ENCODE measurements at places on chromosomes 6 and 20.

GRCh38 chr6:95325916-95326315 lies 251.4 kb upstream of the MANEA start:
- DNase-seq, result no peak

GRCh38 chr6:82208913-82209312 lies 38.6 kb downstream of the IBTK start:
- DNase-seq, result no peak

- DNase-seq, result no peak
These were observed 61.3 kb downstream of the ZDHHC14 start for GRCh38 chr6:157442291-157442690.

- no peak for DNase-seq
These were observed 96.0 kb downstream of the RIMS1 start for GRCh38 chr6:71982389-71982788.

DNA sequence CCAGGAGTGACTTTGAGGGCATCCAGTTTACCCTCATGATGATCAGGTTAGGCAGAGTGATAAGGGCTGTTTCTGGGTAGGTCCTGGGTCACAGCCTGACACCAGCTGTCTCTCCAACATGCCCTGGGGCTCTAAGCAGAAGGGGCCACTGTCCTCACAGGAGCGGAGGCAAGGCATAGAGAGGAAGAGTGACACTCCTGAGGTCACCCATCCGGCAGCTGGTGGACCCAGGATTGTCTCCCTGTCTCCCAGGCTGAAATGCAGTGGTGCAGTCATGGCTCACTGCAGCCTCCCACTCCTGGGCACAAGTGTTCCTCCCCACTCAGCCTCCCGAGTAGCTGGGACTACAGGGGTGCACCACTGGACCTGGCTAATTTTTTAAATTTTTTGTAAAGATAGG lies 12.0 kb downstream of the DLGAP4 start:
- no peak for DNase-seq

Measured in cortex of kidney (tissue), 1 donor.